ENCODE measurements at places on chromosomes 7 and 10. TPM values are rescaled to one million over a fixed set of nuclear protein-coding genes. Genes with fewer than 3 reads are reported as not detected.

GRCh38 chr7:123637203-123637602 lies 18.5 kb upstream of the LMOD2 start:
- no peaks in the 10 kb centered on the region for H3K4me1 ChIP-seq
- no peak overlapping the region for H3K27ac ChIP-seq
- H3K27me3 ChIP-seq, result peaks cover 13% of the 10 kb centered on the region
- H3K36me3 ChIP-seq, result no peaks in the 10 kb centered on the region
- no peak for DNase-seq

The CABCOCO1 gene
- total RNA-seq, result not detected

GRCh38 chr7:74514131-74514591 lies 60.5 kb downstream of the GTF2IRD1 start:
- H3K27me3 ChIP-seq, result no peaks in the 10 kb centered on the region
- H3K27ac ChIP-seq, result no peak overlapping the region
- H3K36me3 ChIP-seq, result no peaks in the 10 kb centered on the region

DNA sequence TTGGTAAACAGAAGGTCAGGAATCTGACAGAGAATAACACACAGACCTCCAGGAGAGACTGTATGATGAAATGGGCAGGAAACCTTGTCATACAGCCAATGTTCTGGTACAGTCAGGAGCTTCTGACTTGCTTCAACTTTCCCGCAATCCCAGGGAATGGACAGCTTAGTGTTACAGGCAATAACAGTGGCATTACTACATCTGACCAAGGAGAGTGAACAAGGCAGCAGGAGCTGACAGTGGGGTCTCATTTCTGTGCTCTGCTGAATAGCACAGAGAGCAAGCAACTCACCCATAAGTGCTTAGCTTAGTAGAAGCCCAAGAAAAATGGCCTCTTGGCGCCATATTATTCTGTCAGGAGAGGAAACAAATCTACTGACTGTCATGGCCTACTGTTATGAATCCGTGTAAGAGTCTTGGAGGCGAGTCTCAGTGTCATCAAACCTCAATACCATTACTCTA lies 186.2 kb upstream of the MTPN start:
- no peaks in the 10 kb centered on the region for H3K4me1 ChIP-seq
- H3K4me3 ChIP-seq, result no peak overlapping the region
- no peak for DNase-seq

- no peaks in the 10 kb centered on the region for H3K27me3 ChIP-seq
- no peaks in the 10 kb centered on the region for H3K36me3 ChIP-seq
- no peak overlapping the region for H3K27ac ChIP-seq
- no peak for DNase-seq
Measured at GRCh38 chr10:58608351-58608750, 95.7 kb downstream of the BICC1 start.

The BTBD16 gene
- total RNA-seq, result not detected

The ZNF3 gene
- 23.6 TPM for total RNA-seq

DNA sequence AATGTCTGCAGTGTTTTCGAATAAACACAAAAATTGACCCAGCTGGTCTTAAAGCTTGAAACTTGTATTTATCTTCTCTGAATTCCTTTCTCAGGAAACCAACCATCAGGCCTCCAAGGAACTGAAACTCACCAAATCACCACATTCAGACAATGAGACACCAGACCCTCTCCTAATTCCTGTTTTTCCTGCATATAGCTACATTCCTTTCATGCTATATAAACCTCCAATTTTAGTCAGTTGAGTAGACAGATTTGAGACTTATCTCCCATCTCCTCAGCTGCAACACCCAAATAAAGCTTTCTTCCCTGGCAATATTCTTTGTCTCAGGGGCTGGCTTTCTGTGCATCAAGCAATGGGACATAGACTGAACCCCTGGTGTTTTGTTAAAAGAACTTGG lies 317.0 kb downstream of the CACNA2D1 start:
- H3K36me3 ChIP-seq, result no peaks in the 10 kb centered on the region
- no peak overlapping the region for H3K27ac ChIP-seq
- no peaks in the 10 kb centered on the region for H3K27me3 ChIP-seq

GRCh38 chr7:7125963-7126362 lies 56.4 kb upstream of the C1GALT1 start:
- no peaks in the 10 kb centered on the region for H3K4me1 ChIP-seq
- H3K27me3 ChIP-seq, result peaks cover 11% of the 10 kb centered on the region
- H3K27ac ChIP-seq, result no peak overlapping the region

The RABGEF1 gene
- total RNA-seq, result 24.5 TPM

The MEOX2 gene
- not detected for total RNA-seq

- peaks cover 11% of the 10 kb centered on the region for H3K36me3 ChIP-seq
- peak overlapping the region; percentile 81 for H3K27ac ChIP-seq
- DNase-seq, result no peak
- H3K27me3 ChIP-seq, result no peaks in the 10 kb centered on the region
- peak overlapping the region; percentile 64 for H3K4me3 ChIP-seq
Measured at GRCh38 chr7:47304727-47305719, 276.9 kb downstream of the TNS3 start.

DNA sequence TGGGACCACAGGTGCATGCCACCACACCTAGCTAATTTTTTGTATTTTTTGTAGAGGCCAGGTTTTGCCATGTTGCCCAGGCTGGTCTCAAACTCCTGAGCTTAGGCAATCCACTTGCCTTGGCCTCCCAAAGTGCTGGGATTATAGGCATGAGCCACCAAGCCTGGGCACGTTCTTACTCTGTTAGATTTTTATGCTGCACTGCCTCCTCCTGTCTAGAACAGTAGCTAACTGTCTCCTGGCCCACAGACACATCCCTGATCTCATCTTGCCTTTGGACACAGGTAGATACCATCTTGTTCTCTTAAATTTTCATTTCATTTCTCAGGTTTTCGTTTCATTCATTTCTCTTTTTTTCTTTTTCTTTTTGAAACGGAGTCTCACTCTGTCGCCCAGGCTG lies 41.1 kb downstream of the BLVRA start:
- peaks cover 2% of the 10 kb centered on the region for H3K36me3 ChIP-seq
- no peaks in the 10 kb centered on the region for H3K4me1 ChIP-seq
- no peaks in the 10 kb centered on the region for H3K27me3 ChIP-seq
- DNase-seq, result no peak
- no peak overlapping the region for H3K27ac ChIP-seq

DNA sequence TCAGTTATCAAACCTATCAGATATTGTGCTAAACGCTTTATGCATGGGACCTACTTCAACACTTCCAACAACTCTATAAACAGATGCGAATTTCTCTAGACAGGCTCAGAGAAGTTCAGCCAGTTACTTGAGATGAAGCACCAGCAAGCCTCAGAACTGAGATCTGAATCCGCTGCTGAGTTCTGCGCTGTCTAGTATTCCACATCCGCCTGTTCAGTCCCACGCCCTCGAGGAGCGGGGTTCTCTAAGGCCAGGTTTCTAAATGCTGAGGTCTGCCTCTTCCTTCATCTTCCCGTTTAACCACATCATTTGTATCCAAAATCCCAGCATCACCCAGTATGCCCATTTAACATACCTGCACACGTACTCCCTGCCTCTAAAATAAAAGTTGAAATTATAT lies 297.8 kb upstream of the ZNF32 start:
- no peak overlapping the region for H3K27ac ChIP-seq
- no peak for DNase-seq
- peaks cover 15% of the 10 kb centered on the region for H3K27me3 ChIP-seq
- no peak overlapping the region for H3K4me3 ChIP-seq

The CALHM3 gene
- total RNA-seq, result not detected

DNA sequence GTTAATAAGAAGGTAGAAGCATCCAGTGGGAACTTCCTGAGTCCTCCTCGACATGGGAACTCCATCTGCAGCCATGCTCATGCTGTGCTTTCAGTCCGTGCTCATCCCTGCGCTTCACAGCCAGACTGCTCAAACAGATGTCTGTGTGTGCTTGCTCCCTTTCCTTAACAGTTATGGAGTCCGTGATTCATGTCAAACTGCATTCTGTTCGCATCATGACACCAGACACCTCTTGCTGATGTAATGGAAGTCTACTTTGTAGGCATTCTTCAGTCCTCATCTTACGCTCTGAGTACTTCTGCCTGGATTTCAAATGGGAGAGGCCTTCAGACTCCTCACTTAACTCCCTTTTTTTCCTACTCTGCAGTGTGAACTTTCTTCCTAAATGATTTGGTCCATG lies 304.9 kb downstream of the SUGCT start:
- no peaks in the 10 kb centered on the region for H3K27me3 ChIP-seq
- no peak overlapping the region for H3K4me3 ChIP-seq
- no peaks in the 10 kb centered on the region for H3K4me1 ChIP-seq
- H3K36me3 ChIP-seq, result no peaks in the 10 kb centered on the region
- no peak overlapping the region for H3K27ac ChIP-seq

The VGF gene
- total RNA-seq, result 0.41 TPM

The LEP gene
- total RNA-seq, result not detected

All from activated T-helper 2 cell treated with anti-CD3 and anti-CD28 coated beads, Interferon-gamma antibody, Interleukin-2, Interleukin-4, amounts not matched to agents 10 μg/mL and 5 μg/mL and 100 μg/mL, durations not matched to agents 14 hours and 24 hours and 36 hours (primary cell).